Gastrocnemius medialis (tissue), 4 donors: ENCODE measurements at places on chromosomes 4 and X. TPM values are rescaled to one million over a fixed set of nuclear protein-coding genes. Genes with fewer than 3 reads are reported as not detected.

DNA sequence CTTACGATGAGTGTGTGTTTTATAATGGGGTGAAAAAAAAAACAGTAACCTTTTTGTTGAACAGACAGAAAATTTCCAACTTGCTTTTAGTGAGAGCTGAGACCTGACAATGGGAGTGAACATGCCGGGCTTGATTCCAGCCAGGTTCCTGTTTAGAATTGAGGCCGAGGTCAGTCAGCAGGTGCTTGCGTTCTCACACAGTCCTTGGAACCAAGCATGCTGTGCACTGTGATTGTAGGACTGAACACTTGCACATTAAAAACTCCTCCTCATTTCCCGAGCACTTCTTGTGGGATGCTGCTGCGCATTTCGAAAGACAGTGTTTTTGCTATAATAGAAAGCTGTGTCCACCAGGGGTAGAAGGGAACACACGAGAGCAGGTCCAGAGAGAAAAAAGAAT lies 51.8 kb downstream of the TMEM131L start:
- DNase-seq = peak; percentile 64

Gene ADH7
- total RNA-seq = not detected

DNA sequence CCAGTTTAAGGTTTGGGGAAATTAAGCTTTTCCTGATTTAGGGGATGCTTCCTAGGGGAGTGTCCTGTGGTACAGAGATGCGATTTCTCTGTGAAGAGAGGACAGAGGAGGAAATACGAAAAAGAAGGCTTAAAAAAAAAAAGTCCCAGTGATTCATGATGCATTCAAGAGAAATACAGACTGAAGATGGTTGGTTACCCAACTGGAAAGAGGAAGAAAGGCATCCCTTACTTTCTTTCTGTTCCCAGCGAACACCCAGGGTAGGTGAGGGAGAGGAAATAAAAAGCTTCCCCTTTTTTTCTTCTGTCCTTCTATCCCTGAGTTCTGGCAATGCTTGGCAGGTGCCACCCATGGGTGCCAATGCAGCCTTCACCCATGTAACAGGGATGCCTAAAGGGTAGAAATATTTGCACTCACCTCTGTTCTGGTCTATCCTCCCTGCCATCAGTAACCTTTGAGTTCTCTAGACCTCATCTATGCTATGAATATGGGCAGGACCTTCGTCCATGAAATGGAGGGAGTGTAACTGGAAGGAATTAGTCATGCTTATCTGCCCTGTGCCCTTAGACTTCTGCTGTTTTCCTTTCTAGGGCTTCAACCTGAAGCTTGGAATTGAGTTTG lies 230.1 kb upstream of the GALNTL6 start:
- DNase-seq = no peak

DNA sequence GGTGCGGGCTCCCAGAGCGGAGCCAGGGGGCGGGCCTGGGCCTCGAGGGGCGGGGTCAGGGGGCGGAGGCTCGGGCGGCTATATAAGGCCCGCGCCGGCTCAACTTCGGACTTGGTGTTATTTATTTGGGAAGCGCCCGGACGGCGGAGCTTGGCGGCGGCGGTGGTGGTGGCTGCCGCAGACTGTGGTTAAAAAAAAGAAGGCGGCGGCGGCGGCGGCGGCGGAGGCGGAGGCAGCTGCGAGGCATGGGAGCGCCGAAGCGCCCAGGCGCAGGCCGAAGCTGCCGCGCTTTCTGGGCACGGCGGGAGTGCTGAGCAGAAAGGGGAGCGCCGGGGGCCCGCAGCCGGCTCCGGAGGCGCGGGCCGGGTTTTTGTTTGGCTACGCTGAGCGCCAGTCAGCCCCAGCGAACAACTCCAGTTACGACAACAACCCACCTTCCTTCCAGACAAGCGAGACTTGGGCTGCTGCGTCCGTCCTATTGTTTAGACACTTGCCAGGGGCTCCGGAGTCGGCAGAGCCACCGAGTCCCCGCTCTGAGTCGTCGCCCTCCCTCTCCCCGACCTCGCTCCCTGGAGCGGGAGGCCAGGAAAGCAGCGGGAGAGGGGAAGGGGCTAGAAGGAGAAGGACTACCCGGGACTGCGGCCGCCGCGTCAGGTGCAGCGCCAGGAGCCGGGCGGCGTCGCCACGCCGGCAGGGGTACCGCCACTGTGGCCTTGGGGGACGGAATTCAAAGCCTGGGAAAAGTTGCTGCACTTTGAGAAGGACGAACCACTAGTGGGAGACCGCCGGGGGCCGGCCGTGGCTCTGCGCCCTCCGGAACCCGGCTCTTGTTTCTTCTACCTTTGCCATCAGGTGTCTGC lies at the start of gene SLIT2:
Gene SLIT2 (plus strand): TSS at position 110 of the 860 bp plus-strand sequence. CDS start 1,911 bp downstream, outside the sequence.
- peak; percentile 52 for DNase-seq
